ENCODE measurements at places on chromosomes 1 and 21. TPM values are rescaled to one million over a fixed set of nuclear protein-coding genes. Genes with fewer than 3 reads are reported as not detected.

DNA sequence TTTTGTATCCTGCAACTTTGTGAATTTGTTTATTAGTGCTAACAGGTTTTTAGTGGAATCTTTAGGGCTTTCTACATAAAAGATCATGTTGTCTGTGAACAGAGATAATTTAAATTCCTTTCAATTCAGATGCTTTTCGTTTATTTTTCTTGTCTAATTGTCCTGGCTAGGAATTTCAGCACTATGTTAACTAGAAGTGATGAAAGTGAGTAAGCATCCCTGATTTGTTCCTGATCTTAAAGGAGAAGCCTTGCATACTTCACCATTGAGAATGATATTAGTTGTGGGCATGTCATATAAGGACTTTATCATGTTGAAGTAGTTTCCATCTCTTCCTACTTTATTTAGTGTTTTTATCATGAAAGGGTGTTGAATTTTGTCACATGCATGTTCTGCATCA is 23.6 kb upstream of the TRIM67 start:
- no peak for DNase-seq

GRCh38 chr1:241542199-241542907 is 10.2 kb downstream of the KMO start:
- DNase-seq: no peak

HEYL gene
- 41.6 TPM for total RNA-seq

GRCh38 chr1:201889090-201889968 is 631 bp downstream of the SHISA4 start:
- no peak for DNase-seq

IL10 gene
- total RNA-seq: not detected

GRCh38 chr1:85146972-85147359 is 53.9 kb downstream of the SYDE2 start:
- no peak for DNase-seq

GRCh38 chr1:22533244-22533895 is 29.9 kb upstream of the EPHA8 start:
- DNase-seq: no peak

DNA sequence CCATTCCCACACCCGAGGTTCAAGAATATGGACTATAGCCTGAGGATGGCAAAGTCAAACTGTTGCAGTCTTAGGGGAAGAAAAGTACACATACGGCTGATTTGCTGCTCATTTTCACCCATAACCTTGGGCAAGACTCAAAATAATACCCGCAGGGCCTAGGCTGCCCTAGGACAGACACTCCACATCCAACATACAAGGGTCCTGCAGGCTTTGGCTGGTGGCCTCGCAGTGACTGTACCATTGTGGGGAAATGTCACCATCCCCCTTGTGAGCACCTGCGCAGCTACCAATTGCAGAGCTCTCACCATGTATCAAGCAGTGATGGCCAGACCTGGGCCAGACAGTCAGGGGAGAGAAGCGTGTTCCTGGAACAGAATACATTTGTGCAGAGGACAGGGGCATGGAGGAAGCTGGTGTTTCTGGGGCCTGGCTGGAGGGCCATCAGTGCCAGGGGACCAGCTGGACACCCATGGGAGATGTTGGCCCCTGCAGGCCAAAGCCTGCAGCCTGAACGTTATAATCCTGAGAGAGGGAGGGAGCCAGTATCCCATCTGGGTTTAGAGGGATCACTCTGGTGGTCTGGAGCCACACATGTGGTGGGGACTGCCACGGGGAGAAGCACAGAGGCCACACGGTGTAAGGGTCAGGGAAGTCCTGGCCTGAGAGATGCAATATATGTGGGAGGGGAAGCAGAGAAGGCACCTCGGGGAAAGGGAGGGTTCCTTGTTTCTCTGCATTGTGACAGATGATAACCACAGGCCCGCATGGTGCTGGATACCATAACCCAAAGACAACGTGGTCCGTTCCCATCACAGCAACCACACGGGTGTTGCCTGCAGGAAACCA is 101.2 kb downstream of the GLIS1 start:
- DNase-seq: no peak

- no peak for DNase-seq
Measured at GRCh38 chr1:220217383-220217988, 54.8 kb downstream of the RAB3GAP2 start.

CYP4A22 gene
- not detected for total RNA-seq

GRCh38 chr1:26791626-26792025 is 3.9 kb downstream of the PIGV start:
- DNase-seq: no peak

GRCh38 chr1:35497571-35497970 is 59.6 kb downstream of the KIAA0319L start:
- no peak for DNase-seq

UBXN10 gene
- total RNA-seq: not detected

Data from LHCN-M2 (cell line).